T-helper 17 cell (primary cell): ENCODE measurements at places on chromosomes 16 and 17.

- no peak for DNase-seq
- H3K27me3 ChIP-seq = no peaks in the 10 kb centered on the region
- H3K4me1 ChIP-seq = peaks cover 8% of the 10 kb centered on the region
- no peaks in the 10 kb centered on the region for H3K36me3 ChIP-seq
- no peak overlapping the region for H3K27ac ChIP-seq
- no peak overlapping the region for H3K4me3 ChIP-seq
Measured at GRCh38 chr17:67594115-67594880, 123.4 kb upstream of the NOL11 start.

GRCh38 chr16:7085776-7086175 is 246.9 kb upstream of the RBFOX1 start:
- no peak overlapping the region for H3K4me3 ChIP-seq
- H3K36me3 ChIP-seq = no peaks in the 10 kb centered on the region
- no peak for DNase-seq
- H3K27ac ChIP-seq = no peak overlapping the region
- H3K4me1 ChIP-seq = no peaks in the 10 kb centered on the region

DNA sequence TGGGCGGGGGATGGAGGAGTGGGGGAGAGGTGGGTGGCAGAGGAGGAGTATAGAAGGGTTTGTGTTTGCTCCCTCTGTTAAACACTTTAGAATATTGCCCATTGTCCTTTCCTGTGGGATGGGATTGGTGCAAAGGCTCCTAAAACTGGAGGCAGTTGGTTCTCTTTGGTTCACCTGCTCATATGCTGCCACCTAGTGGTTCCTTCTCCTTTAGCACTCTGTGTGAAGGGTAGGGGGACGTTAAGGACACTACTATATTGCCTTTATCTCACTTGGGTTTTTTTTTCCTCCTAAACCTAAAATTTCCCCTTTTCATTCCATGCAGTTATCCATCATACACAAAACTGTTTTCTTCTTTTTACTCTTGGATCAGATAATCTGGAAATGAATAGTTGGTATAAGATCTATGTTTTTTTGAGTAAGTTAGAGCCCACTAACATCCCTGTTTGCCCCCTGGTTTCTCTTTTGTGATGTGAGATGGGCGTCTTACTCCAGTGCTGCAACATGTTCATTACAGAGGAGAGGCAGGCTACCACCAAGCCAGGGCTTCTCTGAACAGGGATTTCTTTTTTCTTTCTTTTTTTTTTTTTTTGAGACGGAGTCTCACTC is 23.8 kb downstream of the SNX11 start:
- H3K27me3 ChIP-seq = no peaks in the 10 kb centered on the region
- DNase-seq = no peak

- no peak overlapping the region for H3K27ac ChIP-seq
- H3K27me3 ChIP-seq = no peaks in the 10 kb centered on the region
- H3K36me3 ChIP-seq = peaks cover 4% of the 10 kb centered on the region
- no peak for DNase-seq
- no peak overlapping the region for H3K4me3 ChIP-seq
Measured at GRCh38 chr17:66414561-66415175, 112.3 kb downstream of the PRKCA start.

DNA sequence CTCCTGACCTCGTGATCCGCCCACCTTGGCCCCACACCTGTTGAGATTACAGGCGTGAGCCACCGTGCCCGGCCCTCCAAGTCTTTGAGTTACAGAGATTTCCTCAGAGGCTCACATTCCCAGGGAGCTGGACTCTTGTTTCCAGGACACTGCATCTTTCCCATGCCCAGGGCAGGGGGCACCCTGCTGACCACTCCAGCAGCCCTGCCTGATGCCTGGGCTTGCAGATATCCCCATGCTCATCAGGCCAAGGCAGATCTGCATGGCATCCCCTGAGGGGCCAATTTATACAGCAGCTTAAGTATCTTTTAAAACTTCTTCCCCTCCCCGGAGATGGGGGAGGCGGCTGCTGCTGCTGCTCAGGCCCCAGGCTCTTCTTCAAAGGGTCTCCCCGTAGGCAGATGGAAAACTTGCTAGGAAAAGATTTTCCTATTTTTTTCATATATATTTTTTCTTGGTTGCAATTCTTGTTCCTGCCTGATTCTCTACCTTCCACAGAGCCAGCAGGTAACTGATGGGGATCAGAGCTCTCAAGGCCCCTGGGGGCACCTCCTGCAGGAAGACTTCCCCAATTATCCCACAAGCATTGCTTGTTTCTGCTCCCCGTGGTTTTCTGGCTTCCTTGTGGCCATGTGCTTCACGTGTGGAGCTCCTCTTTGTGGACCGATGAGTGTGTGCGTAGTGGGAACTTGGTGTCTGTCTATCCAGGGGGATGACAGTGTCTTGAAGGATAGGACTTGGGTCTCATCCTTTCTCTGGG is 102.2 kb upstream of the SDK2 start:
- no peak for DNase-seq
- peaks cover 4% of the 10 kb centered on the region for H3K4me1 ChIP-seq
- H3K4me3 ChIP-seq = no peak overlapping the region

DNA sequence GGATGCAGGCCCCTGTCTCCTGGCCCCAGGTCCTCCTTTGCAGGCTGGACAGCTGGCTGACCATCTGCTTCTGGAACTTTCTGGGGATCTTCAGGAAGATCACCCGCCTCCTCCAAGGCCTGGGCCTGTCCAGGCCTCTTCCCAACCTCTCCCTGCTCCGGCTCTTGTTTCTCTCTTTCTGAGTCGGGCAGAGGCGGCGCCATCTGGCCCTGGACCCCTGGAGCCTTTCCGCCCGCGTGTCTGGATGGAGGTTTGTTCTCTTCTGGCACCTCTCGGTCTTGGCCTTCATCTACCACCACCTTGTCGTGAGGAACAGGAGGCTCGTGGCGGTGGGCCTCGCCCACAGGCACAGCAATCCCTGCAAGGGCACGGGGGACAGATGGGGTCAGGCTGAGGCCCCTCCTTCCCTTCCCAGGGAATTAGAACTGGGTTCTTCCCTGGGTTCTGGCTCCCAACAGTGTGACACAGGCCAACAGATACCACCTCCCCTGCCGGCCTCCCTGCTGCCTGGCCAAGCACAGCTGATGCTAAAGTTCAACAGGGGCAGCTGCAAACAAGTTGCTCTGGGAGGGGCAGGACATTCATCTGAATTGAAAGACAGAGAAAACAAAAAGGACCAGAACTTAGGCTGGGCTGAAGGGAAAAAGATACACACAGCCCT is 13.3 kb downstream of the NDUFAF8 start:
- no peak overlapping the region for H3K4me3 ChIP-seq
- no peak for DNase-seq
- H3K36me3 ChIP-seq = peaks cover 7% of the 10 kb centered on the region

DNA sequence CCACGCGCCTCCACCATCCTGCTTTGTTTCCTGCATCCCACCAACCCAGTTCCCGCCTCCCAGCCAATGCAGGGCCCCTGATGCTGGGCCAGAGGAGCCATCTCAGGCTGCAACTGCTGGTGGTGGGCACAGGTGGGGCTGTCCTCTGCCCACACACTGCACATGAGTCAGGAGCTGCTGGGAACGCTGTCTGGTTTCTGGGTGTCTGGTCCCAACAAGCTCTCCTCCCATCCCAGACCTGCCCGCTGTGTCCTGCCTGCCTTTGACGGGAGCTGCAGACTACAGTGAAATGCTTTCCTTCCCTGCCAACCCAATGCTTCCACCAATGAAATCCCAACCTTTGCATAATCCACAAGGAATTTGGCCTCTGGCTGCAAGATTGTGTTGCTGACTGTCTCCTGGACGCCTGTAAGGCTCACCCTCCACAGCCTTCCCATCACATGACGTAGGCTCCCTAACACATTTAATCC is 98.9 kb downstream of the N4BP1 start:
- H3K36me3 ChIP-seq = no peaks in the 10 kb centered on the region
- no peak for DNase-seq
- H3K27ac ChIP-seq = no peak overlapping the region
- H3K4me1 ChIP-seq = no peaks in the 10 kb centered on the region
